ENCODE measurements at places on chromosomes 1 and 21.

DNA sequence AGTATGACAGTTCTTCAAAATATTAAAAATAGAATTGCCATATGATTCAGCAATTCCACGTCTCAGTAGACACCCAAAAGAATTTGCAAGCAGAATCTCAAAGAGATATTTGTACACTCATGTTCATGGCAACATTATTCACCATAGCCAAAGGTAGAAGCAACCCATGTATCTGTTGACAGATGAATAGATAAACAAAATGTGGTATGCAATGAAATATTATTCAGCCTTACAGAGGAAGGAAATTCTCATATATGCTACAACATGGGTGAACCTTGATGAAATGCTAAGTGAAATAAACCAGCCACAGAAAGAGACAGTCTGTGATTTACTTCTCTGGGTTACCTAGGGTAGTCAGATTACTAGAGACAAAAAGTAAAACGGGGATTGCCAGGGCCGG, 47.0 kb downstream of the NAV1 start:
- DNase-seq: peak; percentile 32

DNA sequence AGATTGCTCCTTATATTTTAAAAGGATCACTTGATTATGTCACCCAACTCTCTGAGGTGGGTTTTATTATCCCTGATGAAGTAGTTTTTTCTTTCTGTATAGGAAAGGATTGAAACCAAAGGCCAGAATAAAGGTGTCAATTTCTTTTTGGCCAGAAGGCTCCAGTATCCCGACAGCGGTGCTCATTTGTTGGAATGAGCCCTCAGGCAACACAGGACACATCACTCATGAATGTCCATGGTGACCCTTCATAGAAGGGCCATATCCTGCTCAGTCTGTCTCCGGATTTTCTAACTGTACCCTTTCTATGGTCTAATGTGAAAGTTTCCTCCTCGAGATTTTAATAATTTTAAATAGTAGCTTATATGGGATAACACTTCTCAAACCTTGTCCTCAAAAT, 171.3 kb upstream of the USP24 start:
- DNase-seq: no peak

DNA sequence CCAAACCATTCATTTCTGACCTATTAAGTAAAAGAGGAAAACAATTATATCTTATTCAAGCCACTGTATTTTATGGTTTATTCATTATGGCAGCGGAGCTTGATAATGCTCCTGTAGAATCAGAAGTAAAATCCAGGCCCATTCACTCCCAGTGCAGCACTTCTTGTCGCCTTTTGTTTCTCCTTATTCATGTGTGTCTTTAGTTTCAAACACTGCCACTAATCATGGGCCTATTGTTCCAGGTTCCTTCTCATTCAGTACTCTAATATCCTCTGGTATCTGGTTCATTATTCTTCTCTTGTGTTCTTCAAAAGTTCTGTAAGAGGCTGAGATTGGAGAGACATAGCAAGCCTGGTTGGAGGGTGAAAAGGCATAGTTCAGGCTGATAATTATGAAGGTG, 218.3 kb downstream of the LRRIQ3 start:
- DNase-seq: no peak

DNA sequence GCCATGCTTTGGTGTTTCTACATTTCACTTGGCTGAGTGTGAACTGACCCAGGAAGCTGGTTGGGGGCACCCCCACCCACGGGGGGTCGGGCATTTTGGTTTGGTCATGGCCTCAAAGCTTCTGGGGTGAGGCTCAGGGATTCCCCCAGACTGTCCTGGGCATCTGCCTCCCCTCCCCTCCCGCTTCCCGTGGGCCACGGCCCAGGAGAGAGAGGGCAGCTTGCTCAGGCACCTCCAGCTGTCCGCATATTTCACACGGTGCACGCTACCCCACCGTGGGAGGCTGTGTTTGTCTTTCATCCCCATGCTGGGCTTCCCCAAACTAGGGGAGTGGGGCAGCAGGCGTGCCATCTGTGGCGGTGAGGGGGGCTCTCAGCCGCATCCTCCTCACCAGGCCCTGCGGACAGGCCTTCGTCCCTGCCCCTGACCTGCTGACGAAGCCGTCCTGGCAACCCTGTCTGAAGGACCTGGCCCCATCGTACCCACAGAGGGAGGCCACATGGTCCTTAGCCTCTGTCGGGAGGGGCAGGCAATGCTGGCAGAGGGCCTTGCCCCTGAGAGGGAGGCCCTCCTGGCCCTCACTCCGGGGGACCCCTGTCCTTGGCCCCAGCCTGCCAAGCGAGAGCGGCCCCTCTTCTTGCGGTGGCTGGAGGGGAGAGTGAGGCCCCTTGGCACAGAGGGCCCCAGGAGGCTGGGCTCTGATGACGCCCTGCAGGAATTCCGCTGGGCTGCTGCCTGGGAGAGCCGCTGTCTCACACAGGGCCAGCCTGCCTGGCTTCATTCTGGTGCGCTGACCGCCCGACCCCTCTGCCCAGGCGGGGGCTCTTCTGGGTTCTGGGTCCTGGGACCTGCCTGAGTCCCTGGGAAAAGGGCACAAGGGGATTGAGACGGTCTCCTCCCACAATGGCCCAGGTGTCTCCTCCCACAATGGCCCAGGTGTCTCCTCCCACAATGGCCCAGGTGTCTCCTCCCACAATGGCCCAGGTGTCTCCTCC, 22.1 kb downstream of the TP73 start:
- no peak for DNase-seq

DNA sequence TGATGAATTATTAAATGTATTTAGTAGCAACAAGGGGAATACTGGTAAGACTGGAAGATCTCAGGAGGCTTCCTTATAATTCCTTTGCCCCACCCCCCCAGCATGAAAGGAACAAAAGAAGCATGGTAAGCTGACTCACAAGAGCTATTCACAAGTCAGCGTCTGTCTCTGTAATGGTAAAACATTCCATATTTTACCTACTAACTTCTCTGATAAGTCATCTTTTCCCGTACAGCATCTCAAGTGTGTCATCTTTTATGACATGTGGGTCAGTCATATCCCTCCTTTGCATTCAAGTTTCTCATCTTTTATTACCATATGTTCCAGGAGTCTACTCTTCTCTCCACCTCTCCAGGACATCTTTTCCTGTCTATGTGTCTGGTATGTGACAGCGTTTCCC, 241.3 kb downstream of the PLA2G4A start:
- no peak for DNase-seq

DNA sequence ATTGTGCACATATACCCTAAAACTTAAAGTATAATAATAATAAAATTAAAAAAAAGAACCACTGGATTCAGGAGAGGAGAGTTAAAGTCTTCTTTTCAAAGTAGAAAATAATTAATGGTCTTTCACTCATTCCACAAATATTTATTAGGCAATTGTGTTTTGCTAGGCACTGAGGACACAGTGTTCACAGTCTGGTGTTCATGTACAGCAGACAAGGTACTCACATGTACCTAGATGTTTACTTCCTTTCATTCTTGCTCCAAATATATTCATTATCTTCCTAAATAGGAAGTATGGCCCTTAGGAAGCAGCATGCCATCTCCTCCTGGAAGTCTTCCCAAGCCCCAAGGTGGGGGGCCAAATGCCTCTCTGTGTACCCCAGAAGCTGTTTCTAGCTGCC, 265.0 kb downstream of the NPHP4 start:
- DNase-seq: no peak

DNA sequence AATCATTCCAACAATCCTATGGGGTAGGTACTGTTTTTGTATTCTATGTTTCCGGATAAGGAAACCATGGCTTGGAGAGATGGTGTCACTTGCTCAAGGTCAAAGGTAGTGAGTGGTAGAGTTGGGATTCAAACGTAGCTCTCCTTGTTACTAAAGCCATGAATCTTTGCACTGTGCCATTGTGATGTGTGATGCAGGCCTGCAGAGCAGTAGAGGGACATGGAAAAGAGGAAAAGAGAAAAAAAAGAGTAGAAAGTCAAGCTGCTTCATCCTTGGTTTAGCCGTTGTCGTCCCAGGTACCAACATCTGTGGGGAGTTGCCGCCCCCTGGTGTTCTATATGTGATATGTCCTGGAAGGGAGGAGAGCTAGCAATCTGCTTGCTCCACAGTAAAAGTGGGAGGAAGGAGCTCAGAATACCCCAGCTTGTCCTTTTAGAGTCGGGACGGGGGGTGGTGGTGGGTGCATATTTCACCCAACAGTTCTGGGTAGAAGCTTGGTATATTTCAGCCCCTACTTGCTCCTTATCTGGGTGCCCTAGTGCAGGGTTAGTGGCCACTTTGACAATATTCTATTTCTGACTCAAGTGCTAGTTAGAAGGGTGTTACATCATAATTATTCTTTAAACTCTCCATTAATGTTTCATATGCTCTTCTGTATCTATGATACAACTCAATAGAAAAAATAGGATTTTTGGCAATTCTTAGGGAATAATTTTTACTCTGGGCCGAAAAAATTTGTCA, 98.4 kb downstream of the EBNA1BP2 start:
- DNase-seq: peak; percentile 90

- peak; percentile 77 for DNase-seq
Measured at GRCh38 chr1:172398970-172399755, 21.3 kb upstream of the C1orf105 start.

DNA sequence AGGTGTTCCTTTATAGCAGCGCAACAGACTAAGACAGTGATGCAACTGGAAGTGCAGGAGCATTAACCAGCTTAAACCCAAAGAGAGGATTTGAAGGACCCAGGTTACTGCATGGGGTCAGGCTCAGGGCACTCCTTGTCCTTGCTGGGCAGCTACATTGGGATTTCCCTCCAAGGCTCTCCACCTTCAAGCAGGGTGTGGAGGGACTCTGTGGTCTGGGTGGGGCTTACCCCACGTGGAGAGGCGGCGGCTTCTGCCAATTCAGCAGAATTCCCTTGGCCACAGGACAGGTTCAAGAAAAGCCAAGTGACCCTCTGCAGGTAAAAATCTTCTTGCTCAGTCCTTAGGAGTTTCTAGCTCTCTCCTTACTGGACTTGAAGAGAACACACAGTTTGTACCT, 6.5 kb downstream of the RRP1B start:
- no peak for DNase-seq

- DNase-seq: peak; percentile 76
Measured at GRCh38 chr1:160375788-160376524, 9.1 kb downstream of the NHLH1 start.

- DNase-seq: no peak
Measured at GRCh38 chr1:54475357-54475881, 69.2 kb upstream of the SSBP3 start.

- no peak for DNase-seq
Measured at GRCh38 chr1:246875041-246876026, 56.4 kb downstream of the AHCTF1 start.

GRCh38 chr1:218299416-218299815, 14.3 kb downstream of the RRP15 start:
- peak; percentile 3 for DNase-seq

- DNase-seq: no peak
Measured at GRCh38 chr21:38838598-38839327, 33.0 kb downstream of the ETS2 start.

GRCh38 chr1:49394200-49394599, 617.5 kb upstream of the BEND5 start:
- DNase-seq: no peak

- no peak for DNase-seq
Measured at GRCh38 chr1:61011561-61012263, 70.6 kb upstream of the NFIA start.

DNA sequence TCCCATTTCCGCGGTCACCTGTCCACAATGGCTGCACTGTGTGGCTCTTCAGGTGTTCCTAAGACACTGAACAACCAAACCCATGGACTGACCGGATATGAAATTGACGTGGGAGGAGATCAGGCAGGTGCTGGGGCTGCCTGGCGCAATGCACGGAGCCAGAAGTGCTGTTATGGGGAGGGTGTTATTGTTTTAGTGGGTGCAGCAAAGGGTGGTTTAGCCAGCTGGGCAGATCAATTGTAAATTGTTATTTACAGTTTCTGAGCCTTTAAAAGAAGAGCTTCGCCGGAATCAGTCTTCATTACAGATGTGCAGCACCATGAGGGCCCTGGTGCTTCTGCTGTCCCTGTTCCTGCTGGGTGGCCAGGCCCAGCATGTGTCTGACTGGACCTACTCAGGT, at the start of gene CA6:
Gene CA6 (plus strand): TSS at position 301 of the 400 bp plus-strand sequence. CDS start 19 bp downstream, at position 320.
- no peak for DNase-seq

GRCh38 chr1:243982447-243983018, 68.5 kb upstream of the ZBTB18 start:
- DNase-seq: no peak

- DNase-seq: no peak
Measured at GRCh38 chr21:40635391-40635790, 211.6 kb downstream of the DSCAM start.

DNA sequence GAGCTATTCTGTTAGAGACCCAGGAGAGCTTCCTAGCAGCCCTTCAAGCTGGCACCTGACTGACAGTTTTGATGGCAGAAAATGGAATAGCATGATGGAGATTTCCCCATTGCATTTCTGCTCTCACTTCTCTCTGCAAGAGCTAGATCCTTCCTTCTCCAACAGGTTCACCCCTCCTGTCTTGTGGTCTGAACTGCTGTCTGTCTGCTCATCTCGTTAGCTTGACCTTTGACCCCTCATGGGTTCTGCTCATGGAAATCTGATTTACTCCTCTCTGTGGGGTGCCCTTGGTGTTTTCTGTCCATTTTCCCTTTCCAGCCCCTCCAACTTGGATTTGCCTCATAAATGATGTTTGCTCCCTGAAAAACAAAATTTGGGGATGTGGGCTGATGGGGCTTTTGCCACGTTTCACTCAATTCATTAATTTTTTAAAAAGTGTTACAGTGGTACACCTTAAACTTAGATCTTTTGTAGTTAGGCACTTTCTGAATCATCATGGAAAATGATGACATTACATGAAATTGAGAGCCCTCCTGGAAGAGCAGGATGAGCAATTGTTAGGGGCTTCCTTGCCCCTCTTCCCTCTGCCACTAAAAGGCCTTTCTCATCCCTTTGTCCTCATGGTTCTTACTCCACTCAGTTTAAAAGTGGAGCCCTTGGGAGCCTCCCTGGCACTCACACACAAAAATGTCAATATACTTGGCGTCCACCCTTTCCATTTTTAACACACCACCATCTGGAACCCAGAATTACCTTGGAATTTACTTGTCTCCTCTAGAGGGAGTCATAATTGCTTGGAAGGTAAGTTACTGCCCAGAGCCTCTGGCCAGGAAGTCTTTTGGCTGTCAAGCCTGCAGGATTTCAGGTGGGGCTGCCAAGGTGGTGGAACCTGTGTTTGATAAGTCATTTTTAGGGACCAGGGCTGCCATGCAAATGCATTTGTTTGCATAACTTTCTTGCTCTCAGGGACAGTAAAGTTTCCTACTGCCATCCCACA, 31.9 kb upstream of the IL19 start:
- DNase-seq: no peak

DNA sequence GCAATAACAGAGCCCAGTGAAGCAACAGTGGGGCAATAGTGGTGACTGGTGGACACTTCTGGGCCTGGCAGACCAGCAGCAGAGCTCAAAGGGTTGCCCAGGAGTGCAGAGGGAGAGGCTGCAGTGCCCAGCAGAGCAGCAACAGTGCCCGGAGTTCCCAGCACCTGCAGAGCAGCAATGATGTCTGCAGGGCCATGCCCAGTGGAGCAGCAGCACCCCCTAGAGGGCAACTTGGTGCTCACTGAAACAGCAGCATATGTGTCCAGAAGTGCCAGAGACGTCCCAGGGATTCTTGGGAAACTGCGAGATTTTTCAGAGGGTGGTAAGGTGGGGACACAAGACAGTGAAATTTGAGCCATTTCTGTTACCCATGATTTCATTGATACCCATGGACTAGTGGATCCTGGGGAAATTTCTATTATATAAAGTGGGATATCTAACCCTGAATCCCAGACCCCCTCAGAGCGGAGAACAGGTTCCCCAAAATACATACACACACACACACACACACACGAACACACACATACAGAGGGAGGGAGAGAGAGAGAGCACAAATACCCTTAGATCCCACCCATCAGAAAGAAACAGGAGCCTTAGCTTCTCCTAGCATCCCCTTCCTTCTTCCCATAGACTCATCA, 156.9 kb upstream of the GJB5 start:
- DNase-seq: peak; percentile 91

All from suppressor macrophage (primary cell).